ENCODE measurements at places on chromosomes 7 and 10.

DNA sequence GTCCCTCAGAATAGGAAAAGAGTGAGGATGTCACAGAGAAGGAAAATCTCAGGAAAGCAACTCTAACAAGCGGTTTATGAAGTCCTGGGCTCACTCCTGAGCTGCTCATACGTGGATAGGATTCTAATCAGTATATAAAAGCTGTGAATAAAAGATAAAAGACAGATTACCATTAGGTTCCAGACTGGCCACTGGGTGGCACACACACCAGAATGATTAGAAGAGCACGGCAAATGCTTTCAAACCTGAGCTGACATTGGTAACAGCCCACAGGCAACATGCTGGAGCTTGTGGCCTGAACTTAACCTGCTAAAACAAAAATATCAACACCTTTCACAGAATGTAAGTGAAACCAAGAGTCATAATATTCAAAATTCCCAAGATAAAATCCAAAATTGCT lies 370.8 kb downstream of the GRID1 start:
- no peak for DNase-seq

DNA sequence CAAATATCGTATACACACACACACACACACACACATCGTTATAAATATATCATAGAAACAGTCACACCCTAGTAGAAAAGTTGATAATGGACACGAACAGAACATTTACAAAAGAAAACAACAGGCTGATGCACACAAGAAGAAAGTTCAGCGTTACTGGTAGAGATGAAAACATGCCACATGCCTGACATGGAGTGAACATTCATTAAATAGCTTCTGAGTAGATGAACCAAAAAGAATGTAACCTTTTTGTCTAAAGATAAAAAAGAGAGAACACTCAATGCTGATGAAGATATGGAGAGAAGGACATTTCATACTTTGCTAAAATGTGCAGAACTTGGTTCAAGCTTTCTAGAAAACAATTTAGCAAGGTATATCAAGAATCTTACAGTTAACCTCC lies 173.4 kb upstream of the KLF14 start:
- DNase-seq: no peak

GRCh38 chr7:111855161-111855841 lies 293.0 kb upstream of the IMMP2L start:
- DNase-seq: no peak

DNA sequence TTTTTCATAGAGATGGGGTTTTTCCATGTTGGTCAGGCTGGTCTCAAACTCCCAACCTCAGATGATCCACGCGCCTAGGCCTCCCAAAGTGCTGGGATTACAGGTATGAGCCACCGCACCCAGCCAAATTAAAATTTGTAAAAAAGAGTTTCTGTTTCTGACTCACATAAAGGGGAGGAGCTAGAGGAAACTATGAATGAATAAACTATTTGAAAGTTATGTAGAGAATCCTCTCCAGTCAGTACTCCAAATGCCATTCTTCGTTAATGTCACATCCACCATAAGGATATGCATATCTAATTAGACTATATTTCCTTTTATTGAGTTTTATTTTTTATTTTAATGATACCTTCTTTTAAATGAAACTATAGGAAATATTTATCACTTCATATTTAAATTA lies 52.6 kb downstream of the MBL2 start:
- no peak for DNase-seq

- peak; percentile 82 for DNase-seq
Measured at GRCh38 chr7:27175626-27176523, 1.8 kb upstream of the HOXA10 start.

- no peak for DNase-seq
Measured at GRCh38 chr7:111138586-111138985, 47.7 kb downstream of the LRRN3 start.

DNA sequence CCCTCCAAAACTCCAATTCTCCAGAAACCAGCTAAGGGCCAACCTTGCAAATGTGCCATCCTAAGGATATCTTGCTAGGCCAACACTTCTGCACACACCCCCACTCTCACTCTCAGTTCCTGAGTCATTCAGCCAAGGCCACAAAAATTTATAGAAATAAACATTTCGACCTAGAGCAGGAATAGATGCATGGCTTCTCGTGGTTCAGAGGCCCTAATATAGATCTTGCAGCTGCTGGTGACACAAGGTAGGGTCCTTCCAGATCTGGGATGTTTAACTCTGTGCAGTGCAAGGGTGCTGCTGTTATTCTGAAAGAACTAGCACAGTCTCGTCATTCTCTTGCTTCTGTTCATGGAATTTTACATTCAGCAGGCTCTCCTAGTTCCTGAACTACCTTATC lies 369.3 kb downstream of the CALN1 start:
- no peak for DNase-seq

- no peak for DNase-seq
Measured at GRCh38 chr7:5421714-5422395, 1.8 kb downstream of the TNRC18 start.

DNA sequence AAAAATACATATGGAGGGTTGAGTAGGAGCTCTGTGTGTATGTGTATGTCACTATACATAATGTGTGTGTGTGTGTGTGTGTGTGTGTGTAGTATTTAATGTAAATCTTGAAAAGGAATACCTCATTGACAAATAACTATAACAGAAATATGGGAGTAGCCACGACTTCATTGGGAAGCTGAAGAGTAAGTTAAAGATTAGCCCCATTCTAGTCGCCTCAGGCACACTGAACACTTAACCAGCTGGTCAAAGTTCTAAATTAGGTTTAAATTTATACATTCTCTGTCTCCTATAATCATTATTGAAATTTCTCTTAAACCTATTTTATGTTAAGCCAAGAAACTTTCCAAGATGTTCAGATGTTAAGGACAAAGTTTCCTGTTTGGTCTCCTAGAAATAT lies 45.3 kb downstream of the FAM13C start:
- no peak for DNase-seq

- DNase-seq: no peak
Measured at GRCh38 chr10:96395931-96396877, 37.4 kb upstream of the OPALIN start.

DNA sequence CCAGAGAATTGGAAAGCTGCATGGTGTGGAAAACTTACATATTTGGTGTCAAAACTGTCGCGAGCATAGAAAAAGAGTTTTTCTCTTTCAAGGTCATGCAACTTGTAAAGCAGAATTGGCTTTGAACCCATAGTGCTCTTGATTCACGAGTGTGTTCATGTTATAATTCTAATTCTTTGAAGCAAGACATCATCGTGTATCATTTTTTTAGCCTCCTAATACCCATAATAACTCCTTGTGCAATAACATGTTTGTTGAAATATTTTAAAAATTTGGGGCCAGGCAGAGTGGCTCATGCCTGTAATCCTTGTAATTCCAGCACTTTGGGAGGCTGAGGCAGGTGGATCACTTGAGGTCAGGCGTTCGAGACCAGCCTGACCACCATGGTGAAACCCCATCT lies 4.2 kb downstream of the CCL24 start:
- no peak for DNase-seq

- DNase-seq: peak; percentile 27
Measured at GRCh38 chr10:129838794-129839193, 125.3 kb downstream of the EBF3 start.

- DNase-seq: no peak
Measured at GRCh38 chr7:26369593-26369992, 77.9 kb downstream of the SNX10 start.

DNA sequence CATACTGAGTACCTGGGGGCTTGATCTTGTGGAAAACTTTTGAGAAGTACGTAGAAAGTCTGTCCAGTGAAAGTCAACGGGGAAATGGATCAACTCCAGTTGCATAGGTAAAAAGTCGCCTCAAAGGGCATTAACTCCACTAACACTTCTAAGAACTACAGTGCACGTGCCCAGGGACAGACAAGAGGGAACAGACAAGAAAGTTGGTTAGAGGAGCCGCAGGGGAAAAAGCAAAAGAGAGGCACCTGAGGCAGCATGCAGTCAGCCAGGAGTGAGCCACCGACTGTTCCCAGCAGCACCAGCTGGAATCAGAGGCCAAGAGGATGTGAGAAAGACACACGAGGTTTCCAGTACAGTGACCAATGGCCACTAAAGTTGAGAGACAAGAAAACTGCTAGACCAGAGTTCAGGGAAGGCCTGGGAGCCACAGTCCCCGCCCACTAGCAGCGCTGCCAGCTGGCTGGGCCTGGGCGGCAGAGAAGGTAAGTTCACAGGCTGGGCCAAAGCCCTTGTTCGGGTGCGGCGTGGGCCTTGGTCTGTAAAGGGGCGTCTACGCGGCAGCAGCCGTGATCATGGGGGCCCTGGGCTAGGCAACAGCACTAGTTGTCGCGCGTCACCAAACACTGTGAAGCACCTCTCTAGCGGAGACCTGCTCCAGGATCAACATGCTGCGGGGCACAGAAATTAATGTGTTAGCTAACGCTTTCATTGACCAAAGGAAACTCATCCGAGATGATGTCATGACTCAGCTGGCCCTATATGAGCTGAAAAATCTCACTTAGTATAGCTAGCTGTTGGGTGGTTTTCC lies 14.0 kb downstream of the ITGB1 start:
- DNase-seq: no peak

GRCh38 chr10:9362721-9363120 lies 1308.2 kb downstream of the GATA3 start:
- no peak for DNase-seq

DNA sequence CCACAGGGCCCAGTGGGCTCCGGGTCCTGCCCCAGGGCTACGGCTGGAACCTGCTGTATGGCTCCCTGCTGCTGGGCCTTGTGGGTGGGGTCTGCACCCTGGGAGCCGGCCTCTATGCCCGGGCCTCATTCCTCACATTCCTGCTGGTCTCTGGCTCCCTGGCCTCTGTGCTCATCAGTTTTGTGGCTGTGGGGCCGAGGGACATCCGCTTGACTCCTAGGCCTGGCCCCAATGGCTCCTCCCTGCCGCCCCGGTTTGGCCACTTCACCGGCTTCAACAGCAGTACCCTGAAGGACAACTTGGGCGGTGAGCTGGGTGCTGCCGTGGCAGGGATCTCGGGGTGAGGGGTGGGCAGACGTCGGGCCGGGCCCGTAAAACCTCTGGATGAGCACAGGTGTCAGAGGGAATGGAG lies 4.4 kb downstream of the SLC12A9 start:
- DNase-seq: no peak

DNA sequence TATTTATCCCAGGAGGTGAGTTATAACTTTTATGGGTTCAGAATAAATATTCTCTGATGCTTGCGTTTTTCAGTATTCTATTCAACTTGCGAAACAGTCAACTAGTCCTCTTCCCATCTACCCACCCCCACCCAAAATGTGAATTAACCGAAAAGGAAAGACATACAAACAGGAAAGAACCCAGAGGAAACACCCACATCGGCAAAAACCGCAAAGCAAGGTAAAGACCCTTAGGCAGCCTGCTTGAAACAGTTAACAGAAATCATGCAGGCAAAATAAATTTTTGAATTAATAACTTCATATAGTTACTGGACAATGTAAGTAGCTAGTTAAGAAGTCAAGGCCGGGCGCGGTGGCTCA lies 5.4 kb downstream of the ZC3HAV1 start:
- DNase-seq: no peak

DNA sequence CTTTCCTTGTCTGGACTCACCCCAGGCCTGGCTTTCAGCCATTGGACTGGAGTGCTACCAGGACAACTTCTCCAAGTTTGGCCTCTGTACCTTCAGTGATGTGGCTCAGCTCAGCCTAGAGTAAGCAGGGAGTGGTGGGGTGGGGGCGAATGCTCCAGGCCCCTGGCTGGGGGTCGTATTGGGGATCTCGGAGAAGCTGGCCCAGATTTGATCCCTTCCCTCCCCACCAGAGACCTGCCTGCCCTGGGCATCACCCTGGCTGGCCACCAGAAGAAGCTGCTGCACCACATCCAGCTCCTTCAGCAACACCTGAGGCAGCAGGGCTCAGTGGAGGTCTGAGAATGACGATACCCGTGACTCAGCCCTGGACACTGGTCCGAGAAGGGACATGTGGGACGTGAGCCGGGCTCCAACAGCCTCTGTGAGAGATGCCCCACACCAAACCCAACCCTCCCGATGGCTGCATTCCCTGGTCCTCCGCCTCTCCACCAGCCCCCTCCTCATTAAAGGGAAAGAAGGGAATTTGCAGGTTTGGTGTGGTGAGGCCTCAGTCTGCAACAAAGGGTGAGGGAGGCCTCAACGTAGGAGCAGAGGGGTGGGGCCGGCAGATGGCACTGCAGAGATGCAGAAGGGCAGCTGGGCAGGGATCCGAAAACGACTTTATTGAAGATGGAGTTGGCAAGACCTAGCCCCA lies 14.8 kb downstream of the TRPV6 start:
- no peak for DNase-seq

- no peak for DNase-seq
Measured at GRCh38 chr7:47153576-47153975, 428.3 kb downstream of the TNS3 start.

GRCh38 chr10:33252794-33253203 lies 81.7 kb downstream of the NRP1 start:
- no peak for DNase-seq

DNA sequence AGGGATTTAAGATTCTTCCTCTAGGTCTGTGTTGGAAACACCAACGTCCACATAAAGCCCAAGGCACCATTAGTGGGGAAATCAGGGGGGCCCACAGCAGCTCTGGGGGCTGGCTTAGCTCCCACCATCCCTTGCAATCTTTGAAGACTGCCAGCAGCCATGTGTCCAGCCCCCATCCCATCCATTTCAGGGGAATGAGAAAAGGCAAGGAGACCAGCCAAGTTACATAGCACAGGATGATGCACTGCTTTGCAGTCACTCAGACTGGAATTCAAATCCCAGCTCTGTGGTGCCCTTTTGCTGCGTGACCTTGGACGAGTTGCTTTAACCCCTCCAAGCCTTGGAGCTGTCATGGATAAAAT lies 108.9 kb upstream of the ZMIZ1 start:
- no peak for DNase-seq

DNA sequence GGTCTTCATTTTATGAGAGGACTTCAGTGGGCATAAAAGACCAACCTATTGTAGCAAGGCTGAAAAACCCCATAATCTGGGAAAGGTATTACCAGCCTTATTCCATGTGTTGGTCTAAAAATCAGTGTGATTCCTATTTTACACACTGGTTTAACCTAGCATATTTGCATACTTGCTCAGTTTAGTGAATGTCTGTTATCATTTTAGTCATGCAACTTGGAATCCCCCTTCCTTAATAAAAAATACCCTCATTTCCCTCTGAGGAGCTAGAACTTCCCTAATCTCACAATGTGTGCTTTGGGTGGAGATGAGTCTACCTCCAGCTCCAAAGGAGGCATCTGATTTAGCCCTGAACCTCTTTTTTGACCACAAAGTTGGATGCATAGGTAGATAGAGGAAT lies 312.8 kb upstream of the SORCS1 start:
- no peak for DNase-seq

- no peak for DNase-seq
Measured at GRCh38 chr7:130650611-130651120, 17.9 kb downstream of the COPG2 start.

GRCh38 chr10:677750-678661 lies 11.5 kb downstream of the DIP2C start:
- no peak for DNase-seq

GRCh38 chr7:901388-902154 lies 25.2 kb downstream of the GET4 start:
- DNase-seq: no peak
